Activated T-helper 17 cell treated with anti-CD3 and anti-CD28 coated beads, Interleukin-2, amount 50 U/mL, for 72 hours (primary cell): ENCODE measurements at places on chromosomes 13 and 19.

GRCh38 chr19:13788991-13789390, 6.3 kb upstream of the ZSWIM4 start:
- peak overlapping the region; percentile 75 for H3K27ac ChIP-seq
- no peaks in the 10 kb centered on the region for H3K27me3 ChIP-seq
- peaks cover 21% of the 10 kb centered on the region for H3K4me1 ChIP-seq
- ATAC-seq = no peak

DNA sequence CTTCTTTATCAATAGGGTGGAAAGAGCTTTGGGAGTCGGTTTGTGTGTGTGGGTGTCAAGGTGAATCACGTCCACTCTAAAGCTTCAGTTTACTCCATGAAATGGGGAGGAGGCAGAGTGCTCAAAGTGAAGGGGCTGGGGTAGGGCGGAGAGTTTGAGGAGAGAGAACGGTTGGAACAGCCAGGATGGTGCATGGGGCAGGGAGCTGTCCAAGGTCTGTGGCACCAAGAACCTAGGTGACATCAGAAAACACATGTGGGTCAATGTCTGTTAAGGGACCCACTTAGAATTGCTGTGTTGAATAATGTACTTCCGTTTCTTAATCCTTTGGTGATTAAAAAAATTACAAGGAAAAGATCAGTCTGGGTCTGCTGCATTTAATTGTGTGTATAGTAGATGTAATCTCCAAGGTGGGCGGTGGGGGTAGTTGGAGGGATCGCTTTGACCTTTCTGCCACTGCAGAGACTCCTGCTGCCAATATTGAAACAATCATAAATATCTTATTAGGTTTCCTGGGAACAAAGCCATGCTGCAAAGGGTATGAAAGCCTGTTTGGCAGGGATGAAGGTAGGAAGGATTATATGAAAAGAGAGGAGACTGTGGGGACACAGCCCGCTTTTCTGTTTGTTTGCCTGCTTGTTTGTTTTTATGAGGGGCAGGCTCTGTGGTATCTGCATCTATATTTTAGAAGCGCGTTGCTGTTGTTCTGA, 122.3 kb downstream of the ATP8A2 start:
- H3K4me1 ChIP-seq = no peaks in the 10 kb centered on the region
- H3K36me3 ChIP-seq = no peaks in the 10 kb centered on the region
- H3K4me3 ChIP-seq = no peak overlapping the region
- no peak overlapping the region for H3K27ac ChIP-seq
- no peak for ATAC-seq
- peaks cover 25% of the 10 kb centered on the region for H3K27me3 ChIP-seq

GRCh38 chr13:104355041-104355670, 1288.9 kb upstream of the SLC10A2 start:
- no peak overlapping the region for H3K4me3 ChIP-seq
- H3K4me1 ChIP-seq = no peaks in the 10 kb centered on the region

DNA sequence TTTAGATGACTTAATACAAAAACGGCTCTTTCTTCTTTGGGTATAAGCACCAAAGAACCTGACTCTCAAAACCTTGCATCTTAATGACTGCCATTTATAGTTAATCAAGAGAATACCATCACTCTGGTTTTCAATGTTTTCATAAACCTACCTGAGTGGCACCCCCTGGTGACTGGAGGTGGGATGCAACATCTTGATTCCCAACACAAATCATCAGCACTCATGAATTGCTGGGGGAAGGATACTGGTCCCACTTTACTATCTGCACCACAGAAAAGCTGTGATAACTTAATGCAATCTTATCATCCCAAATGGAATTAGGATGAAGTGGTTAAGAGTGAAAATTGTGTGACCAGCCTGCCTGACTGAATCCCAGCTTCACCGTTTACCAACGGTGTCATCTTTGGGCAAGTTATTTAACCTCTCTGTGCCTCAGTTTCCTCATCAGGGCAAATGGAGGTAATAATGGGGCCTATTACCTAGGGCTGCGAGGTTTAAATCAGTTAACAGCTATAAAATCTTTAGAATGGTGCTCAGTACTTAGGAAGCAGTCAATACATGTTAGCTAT, 366.4 kb downstream of the KLF12 start:
- H3K27ac ChIP-seq = peak overlapping the region; percentile 64
- peak; percentile 12 for ATAC-seq
- peaks cover 28% of the 10 kb centered on the region for H3K36me3 ChIP-seq
- peak overlapping the region; percentile 89 for H3K4me3 ChIP-seq
- H3K27me3 ChIP-seq = no peaks in the 10 kb centered on the region

- peak within 1 kb of the TSS; percentile 78 for H3K4me3 ChIP-seq
- H3K36me3 ChIP-seq = peaks cover 19% of the 10 kb centered on the region
- H3K4me1 ChIP-seq = peaks cover 14% of the 10 kb centered on the region
- peak within 1 kb of the TSS; percentile 82 for H3K27ac ChIP-seq
- H3K27me3 ChIP-seq = peaks cover 19% of the 10 kb centered on the region
- no peak for ATAC-seq
These were observed at the start of gene ELAVL3 for GRCh38 chr19:11480715-11481533. Gene ELAVL3 (minus strand): TSS chr19:11481046. CDS start chr19:11480608, 438 bp downstream.

GRCh38 chr13:45601680-45602079, 13.9 kb downstream of the ERICH6B start:
- no peak overlapping the region for H3K4me3 ChIP-seq
- no peak overlapping the region for H3K27ac ChIP-seq
- H3K4me1 ChIP-seq = peaks cover 6% of the 10 kb centered on the region
- H3K36me3 ChIP-seq = no peaks in the 10 kb centered on the region
- peaks cover 22% of the 10 kb centered on the region for H3K27me3 ChIP-seq
- no peak for ATAC-seq

GRCh38 chr19:56927791-56928207, 87.3 kb upstream of the PEG3 start:
- H3K36me3 ChIP-seq = no peaks in the 10 kb centered on the region
- H3K27ac ChIP-seq = no peak overlapping the region
- ATAC-seq = no peak
- no peak overlapping the region for H3K4me3 ChIP-seq

- H3K27ac ChIP-seq = no peak overlapping the region
- no peak overlapping the region for H3K4me3 ChIP-seq
- H3K36me3 ChIP-seq = peaks cover 50% of the 10 kb centered on the region
- peaks cover 17% of the 10 kb centered on the region for H3K4me1 ChIP-seq
- H3K27me3 ChIP-seq = no peaks in the 10 kb centered on the region
These were observed 3.8 kb downstream of the PPP1R12C start for GRCh38 chr19:55113570-55114039.

- H3K4me3 ChIP-seq = peak overlapping the region; percentile 96
- H3K27ac ChIP-seq = peak overlapping the region; percentile 99
- peaks cover 10% of the 10 kb centered on the region for H3K4me1 ChIP-seq
These were observed 8.6 kb upstream of the MKNK2 start for GRCh38 chr19:2059422-2060201.

- peak; percentile 34 for ATAC-seq
- H3K27ac ChIP-seq = peak overlapping the region; percentile 95
- peak overlapping the region; percentile 98 for H3K4me3 ChIP-seq
- peaks cover 73% of the 10 kb centered on the region for H3K36me3 ChIP-seq
These were observed 3.8 kb downstream of the RNF126 start for GRCh38 chr19:658916-659839.

DNA sequence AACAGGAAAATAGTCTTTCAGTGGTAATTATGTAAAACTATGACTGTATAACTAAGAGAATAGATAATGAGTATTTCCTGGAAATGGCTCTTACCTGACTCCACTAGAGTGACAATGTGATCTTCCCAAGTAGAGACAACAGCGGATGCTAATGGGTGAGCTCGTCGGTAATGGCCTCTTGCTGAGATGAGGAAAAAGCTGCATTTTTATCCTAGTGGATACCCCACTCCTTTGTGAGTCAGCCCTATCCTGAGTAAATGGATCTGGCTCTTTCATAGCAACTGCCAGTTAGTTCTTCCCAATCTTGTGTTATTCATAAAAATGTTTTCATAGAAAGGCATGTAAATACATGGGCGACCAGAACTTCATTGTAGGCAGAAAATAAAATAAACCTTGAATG, 299.5 kb downstream of the NALCN start:
- no peak for ATAC-seq
- H3K27ac ChIP-seq = no peak overlapping the region
- H3K36me3 ChIP-seq = no peaks in the 10 kb centered on the region
- H3K4me1 ChIP-seq = no peaks in the 10 kb centered on the region
- H3K27me3 ChIP-seq = peaks cover 4% of the 10 kb centered on the region

- H3K36me3 ChIP-seq = no peaks in the 10 kb centered on the region
- no peaks in the 10 kb centered on the region for H3K27me3 ChIP-seq
- no peak overlapping the region for H3K27ac ChIP-seq
- H3K4me3 ChIP-seq = no peak overlapping the region
- H3K4me1 ChIP-seq = peaks cover 6% of the 10 kb centered on the region
These were observed 4.9 kb upstream of the ESD start for GRCh38 chr13:46801858-46802257.

GRCh38 chr19:41352609-41353465, 885 bp downstream of the TGFB1 start:
- peak overlapping the region; percentile 94 for H3K27ac ChIP-seq
- H3K36me3 ChIP-seq = peaks cover 58% of the 10 kb centered on the region
- H3K4me1 ChIP-seq = peaks cover 50% of the 10 kb centered on the region
- peak overlapping the region; percentile 98 for H3K4me3 ChIP-seq
- peak; percentile 18 for ATAC-seq

DNA sequence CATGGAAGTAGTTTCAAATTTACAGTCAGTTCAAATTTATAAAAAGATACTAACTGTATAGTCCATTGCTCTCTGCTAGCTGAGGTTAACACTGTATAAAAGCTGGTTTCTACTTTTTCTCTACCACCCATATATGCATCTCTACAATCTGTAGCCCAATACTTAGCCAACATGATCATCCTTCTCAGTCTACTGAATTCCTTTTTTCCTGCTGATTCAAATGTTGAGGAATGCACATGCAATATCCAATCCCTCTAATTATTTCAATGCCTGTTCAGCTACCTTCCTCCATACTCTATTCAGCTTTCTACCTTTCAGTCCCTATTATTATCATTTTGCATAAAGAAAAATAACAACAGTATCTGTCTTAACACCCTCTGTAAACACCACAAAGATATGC, 15.6 kb downstream of the KPNA3 start:
- H3K27ac ChIP-seq = no peak overlapping the region
- no peak overlapping the region for H3K4me3 ChIP-seq
- H3K36me3 ChIP-seq = no peaks in the 10 kb centered on the region
- peaks cover 22% of the 10 kb centered on the region for H3K4me1 ChIP-seq

GRCh38 chr13:102261809-102262208, 140.0 kb downstream of the FGF14 start:
- H3K4me1 ChIP-seq = no peaks in the 10 kb centered on the region
- peaks cover 27% of the 10 kb centered on the region for H3K27me3 ChIP-seq
- H3K4me3 ChIP-seq = no peak overlapping the region
- no peak overlapping the region for H3K27ac ChIP-seq

DNA sequence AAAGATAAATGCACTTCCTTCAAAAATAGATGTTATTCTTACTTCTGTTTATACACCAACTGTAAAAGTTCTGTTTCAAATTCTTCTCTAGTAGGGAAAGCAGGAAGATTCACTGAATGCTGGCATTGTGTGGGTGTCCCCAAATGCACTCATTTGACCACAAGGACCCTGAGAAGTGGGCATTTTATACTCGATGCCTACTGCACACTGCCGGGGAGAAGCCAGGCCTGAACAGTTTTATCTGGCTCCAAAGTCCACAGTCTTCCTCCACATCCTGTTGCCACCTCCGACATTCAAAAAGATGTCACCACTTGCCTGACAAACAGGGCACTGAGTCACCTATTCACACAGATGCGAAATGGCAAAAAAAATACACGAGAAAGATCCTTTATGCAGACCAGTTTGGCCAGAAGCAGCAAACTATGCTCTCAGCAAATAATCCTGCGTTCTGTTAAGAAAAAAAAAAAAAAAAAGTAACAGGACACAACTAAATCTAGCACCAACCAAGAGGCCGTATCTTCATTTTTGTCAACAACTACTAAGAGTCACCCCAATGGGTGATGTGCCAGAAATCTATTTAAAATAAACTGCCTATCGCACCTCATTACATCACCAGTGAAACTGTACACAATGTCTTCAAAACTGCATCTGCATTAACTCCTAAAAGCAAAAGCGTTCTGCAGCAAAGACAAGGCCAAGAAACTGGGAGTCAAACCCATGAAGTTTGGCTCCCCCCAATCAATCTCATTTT, 6.2 kb downstream of the ZC3H4 start:
- peak; percentile 63 for ATAC-seq
- peak overlapping the region; percentile 99 for H3K27ac ChIP-seq
- H3K27me3 ChIP-seq = no peaks in the 10 kb centered on the region
- H3K4me3 ChIP-seq = peak overlapping the region; percentile 93
- H3K4me1 ChIP-seq = peaks cover 30% of the 10 kb centered on the region
- H3K36me3 ChIP-seq = peaks cover 77% of the 10 kb centered on the region
